ENCODE measurements at places on chromosomes 7 and 10.

DNA sequence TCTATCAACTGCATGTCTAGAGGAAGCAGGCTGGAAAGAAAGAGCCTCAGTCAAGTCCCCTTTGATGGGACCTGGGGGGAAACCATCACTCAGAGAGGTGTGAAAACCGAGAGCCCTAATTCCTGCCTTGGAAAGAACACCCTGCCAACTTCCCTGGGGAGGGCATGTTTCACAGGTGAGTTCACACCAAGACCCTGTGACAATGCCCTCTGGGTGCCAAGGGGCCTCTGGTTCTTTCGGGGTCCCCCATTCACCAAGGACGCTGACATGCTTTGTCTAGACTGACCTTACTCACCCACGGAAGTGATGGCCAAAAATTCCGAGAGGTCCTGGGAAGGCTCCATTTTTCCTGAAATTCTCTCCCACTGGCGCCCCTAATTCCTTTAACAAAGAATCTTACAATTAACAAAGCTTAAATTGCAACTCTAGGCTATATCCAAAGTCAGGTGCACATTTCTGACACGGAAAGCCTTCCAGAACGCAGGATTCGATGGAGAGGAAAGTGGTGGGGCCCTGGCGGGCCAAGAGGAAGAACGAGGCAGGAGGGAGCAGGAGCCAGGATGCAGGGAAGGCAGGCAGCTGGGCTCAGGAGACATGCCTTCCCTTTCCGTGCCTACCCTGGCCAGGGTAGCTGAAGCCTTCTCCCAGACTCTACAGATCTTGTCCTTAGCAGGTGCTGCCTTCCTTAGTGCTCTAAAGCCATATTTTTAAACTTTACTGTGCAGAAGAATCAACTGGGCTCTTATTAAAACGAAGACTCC lies 23.7 kb downstream of the VSTM4 start:
- no peak for DNase-seq

- DNase-seq: no peak
These were observed 397.2 kb upstream of the NPVF start for GRCh38 chr7:25625306-25625992.

- DNase-seq: no peak
These were observed 16.1 kb downstream of the CALML3 start for GRCh38 chr10:5540891-5541290.

DNA sequence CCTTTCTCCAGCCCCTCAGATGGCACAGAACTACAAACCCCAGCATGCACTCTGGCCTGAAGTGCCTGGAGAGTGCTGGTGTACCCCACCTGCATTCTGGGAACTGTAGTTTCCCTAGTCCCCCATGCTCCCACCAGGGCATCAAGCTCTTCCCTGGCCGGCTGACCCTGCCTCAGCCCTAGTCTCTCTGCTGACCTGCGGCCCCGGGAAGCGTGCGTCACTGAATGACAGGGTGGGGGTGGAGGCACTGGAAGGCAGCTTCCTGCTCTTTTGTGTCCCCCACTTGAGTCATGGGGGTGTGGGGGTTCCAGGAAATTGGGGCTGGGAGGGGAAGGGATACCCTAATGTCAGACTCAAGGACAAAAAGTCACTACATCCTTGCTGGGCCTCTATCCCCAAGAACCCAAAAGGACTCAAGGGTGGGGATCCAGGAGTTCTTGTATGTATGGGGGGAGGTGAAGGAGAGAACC lies 2.1 kb downstream of the NOS3 start:
- peak; percentile 54 for DNase-seq

- DNase-seq: no peak
These were observed 2.5 kb upstream of the AVPI1 start for GRCh38 chr10:97689559-97690020.

- no peak for DNase-seq
These were observed 44.0 kb upstream of the ITGB1 start for GRCh38 chr10:33001908-33002492.

GRCh38 chr7:152553671-152554317 lies 118.0 kb upstream of the KMT2C start:
- no peak for DNase-seq

- no peak for DNase-seq
These were observed 7.2 kb downstream of the TNPO3 start for GRCh38 chr7:129047761-129048160.

GRCh38 chr10:77741746-77742145 lies 104.1 kb upstream of the KCNMA1 start:
- DNase-seq: no peak

GRCh38 chr7:96219378-96220130 lies 102.3 kb downstream of the SLC25A13 start:
- no peak for DNase-seq

- no peak for DNase-seq
These were observed 250.5 kb downstream of the SDK1 start for GRCh38 chr7:3551536-3551935.

GRCh38 chr7:27933671-27934565 lies 194.0 kb downstream of the TAX1BP1 start:
- no peak for DNase-seq

GRCh38 chr10:79438699-79439085 lies 6.7 kb downstream of the ZCCHC24 start:
- no peak for DNase-seq

DNA sequence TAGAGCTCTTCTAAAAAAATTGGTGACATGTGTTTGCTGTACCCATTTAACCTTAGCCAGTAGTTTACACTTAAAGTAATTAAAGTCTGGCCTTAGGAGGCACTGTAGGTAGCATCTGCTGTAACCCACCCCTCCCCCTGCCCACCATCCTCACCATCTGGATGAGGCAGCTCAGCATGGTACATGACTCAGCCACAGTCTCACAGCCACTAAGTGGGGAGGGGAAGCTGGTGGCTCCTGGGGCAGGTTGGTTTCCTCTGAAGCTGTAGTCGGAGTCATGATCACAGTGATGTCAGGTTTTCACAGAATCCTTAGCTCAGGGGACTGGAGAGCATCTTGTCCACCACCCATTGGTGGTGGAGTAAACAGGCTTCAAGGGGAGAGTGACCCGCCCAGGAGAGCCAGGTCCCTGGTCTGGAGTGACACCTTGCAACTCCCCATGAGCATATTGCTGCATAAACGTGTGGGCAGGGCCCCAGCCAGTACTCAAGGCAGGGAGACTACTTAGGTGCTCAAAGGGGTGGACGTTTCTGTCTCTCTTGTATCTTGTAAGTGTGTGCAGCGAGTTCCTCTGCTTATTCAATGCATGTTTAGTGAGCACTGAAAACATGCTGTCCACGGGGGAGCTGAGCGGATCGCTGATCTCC lies 125.9 kb downstream of the GRK5 start:
- no peak for DNase-seq

GRCh38 chr10:28853195-28853594 lies 175.9 kb downstream of the BAMBI start:
- no peak for DNase-seq

GRCh38 chr10:131667561-131667960 lies 233.2 kb upstream of the PPP2R2D start:
- DNase-seq: no peak

GRCh38 chr10:77490534-77491314 lies 146.9 kb downstream of the KCNMA1 start:
- no peak for DNase-seq

DNA sequence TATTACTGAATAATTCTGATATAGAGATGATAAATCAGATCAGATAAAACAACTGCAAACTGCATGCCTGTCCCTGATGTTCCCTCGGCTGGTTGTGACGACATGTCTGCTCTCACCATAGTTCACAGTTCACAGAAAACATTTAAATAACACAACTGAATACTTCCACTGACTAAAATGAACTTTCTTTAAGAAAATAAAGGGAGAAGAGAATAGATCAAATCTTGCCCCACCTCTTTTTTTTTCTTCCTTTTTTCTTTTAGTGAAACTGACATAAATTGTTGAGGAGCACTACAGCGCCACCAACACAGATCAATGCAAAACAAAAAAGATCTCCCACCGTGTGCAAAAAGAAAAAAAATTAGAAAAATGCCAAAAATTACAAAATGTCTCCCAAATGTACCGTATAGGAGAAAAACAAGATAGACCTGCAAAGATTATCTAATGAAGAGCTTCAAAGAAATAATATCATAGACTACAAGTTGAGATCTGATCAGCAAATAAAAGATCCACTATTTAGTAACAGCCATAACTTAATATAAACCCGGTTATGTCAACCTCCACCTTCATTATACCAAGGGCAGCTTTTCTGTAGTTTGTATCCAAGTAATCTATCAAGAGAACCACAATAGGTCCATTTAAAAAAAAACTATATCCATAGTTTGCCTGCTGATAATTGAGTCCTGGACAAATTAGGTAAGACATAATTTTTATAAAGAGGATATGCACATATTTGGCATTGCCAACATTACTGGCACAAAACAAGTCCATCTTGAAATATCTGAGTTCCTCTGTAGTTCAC lies 30.7 kb upstream of the EPC1 start:
- DNase-seq: peak; percentile 46

GRCh38 chr10:84158550-84158949 lies 15.1 kb upstream of the GPR15LG start:
- DNase-seq: no peak

- DNase-seq: no peak
These were observed 47.1 kb downstream of the PAPSS2 start for GRCh38 chr10:87706731-87707130.

- peak; percentile 43 for DNase-seq
These were observed 729.9 kb downstream of the ZWINT start for GRCh38 chr10:55631071-55631654.

DNA sequence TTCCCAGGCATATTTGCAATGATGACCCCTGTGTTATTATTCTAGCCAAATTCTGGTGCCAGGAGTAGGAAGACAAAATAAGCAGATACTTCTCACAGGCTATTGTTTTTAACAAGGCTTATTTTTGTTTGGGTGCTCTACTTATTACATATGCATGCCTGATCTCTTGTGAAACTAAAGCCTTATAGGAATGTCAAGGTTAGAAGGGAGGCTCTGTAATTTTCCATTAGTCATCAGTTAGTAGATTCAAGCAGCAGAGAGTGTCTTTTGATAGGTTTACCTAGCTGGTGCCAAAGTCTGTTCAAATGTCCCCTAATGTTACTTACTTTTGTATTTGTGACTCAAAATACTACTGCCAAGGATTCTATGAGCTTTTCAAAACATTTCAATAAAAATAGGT lies 11.7 kb upstream of the TMEM106B start:
- no peak for DNase-seq

GRCh38 chr10:18822156-18822555 lies 162.9 kb downstream of the ARL5B start:
- peak; percentile 51 for DNase-seq

DNA sequence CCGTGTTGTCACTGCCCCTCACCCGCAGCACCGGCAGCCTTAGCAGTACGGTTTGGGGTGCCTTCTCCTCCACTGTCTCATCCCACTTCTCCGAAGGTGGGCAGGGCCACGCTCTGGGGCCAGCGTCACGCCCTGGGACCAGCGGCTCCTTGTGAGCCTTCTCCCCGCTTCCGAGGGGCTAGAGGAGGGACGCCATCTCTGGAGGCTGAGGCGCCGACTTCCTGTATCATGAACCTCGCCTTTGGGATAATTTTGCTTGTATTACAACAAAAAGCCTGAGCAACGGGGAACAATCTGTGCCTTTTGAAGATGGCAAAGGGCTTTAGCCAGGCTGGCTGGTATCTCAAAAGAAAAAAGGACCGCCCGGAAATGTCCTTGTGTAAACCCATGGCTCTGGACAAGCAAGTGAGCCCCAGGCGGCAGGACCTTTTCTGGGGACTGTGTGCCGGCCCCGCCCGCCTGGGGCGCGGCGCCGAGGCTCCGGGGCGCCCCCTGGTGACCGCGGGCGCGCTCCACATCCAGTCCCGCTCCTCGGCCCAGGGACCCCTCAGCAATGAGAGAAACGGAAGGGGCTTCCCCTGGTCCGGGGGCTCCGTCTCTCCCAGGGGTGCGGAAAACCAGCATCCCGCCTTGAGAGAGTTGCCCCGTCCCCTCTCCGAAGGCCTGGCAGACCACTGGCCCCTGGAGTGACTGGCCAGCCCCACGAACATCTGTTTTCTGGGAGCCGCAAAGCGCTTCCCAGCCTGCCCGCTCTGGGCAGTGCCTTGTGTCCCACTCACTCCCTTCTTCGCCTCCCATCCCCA lies 3.8 kb downstream of the DEPP1 start:
- peak; percentile 63 for DNase-seq

DNA sequence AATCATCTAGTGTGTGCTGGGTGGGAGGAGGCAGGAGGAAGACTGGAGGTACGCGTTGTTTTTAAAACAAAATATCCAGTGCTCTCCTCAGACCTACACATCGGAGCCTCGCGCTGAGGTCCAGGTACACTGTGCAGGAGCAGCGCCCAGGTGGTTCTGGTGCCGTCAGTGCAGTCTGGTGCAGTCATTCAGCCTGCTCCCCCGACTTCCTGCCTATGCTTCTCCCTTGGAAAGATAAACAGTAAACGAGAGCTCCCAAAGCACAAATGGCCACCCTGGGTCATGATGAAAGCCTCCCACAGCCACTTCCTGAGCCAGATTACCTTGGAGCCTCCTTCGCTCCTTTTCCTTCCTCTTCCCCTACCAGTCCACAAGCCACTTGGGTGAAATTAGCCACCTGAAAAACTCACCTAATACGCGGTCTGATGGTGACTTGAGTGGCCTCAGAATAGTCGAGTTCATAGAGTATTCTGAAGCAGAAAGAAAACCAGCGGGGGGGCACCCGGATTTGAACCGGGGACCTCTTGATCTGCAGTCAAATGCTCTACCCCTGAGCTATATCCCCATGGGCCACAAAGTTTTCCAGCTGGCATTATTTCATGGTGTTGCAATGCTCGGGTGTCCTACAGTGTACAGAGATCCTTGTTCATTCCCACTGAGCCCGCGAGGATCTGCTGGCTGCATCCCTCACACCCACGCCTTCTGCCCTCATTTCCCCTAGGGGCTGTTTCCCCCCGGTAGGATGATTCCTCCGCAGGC lies 82.5 kb downstream of the ZNF467 start:
- DNase-seq: peak; percentile 44

- DNase-seq: no peak
These were observed 256.0 kb upstream of the TCERG1L start for GRCh38 chr10:131567279-131568162.

DNA sequence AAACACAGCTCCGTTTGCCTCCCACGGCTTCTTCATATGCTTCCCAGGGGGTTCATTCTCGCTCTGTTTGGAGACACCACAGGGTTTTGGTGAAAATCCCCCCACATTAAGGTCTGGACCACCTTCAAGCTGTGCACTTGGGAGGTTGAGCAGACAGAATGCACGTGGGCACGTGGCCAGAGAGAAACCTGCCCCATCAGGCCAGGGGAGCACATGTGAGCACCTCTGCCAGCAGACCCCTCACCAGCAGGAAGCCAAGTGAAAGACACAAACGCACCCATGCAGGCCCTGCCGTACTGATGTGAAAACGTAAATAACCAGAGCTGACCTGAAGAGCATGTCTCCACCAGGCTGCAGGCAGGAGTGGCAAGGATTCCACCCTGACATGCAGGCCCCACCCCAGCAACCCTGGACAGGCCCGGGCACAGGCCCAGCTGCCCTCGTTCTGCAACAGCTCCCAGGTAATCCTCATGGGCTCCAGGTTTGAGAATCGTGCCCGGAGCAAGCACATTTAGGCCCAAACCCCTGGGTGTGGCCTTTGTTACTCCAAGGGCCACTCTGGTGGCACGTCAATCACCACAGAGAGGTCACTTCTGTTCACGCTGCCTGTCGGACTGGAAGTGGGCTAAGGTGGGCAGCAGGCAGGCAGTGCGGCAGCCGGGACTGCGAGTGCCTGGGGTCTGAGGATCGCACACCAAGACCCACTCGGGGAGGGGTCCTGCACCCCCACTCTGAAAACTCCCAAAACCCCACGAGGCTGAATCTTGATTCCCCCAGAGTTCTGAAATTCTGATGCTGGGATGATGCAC lies 184.4 kb downstream of the PTPRN2 start:
- DNase-seq: no peak
